ENCODE measurements at places on chromosomes 4 and X.

DNA sequence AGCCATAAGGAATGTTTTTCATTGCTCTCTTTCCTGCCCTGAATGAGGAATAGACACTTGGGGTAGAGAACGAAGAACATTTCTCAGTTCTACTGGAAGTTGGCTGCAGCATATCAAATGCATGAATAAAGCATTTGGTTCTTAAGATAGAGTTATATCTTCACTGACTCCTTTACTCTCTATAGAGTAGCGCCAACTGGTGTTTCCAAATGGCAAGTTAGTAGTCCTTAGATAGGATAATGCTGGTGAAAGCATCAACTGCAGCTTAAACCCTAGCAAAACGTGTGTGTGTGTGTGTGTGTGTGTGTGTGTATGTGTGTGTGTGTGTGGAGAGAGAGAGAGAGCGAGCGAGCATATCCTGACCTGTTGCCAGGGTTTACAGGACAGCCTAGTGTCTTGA lies 62.2 kb upstream of the FRMPD4 start:
- no peaks in the 10 kb centered on the region for H3K36me3 ChIP-seq
- no peak overlapping the region for H3K27ac ChIP-seq
- no peak for DNase-seq
- no peak overlapping the region for H3K4me3 ChIP-seq
- H3K27me3 ChIP-seq, result peaks cover 3% of the 10 kb centered on the region

GRCh38 chr4:111802191-111802590 lies 343.1 kb upstream of the FAM241A start:
- H3K4me1 ChIP-seq, result 0 out of 2 replicates have a peak, but pooled peaks cover 3% of the 10 kb centered on the region
- H3K27me3 ChIP-seq, result peaks cover 40% of the 10 kb centered on the region
- H3K36me3 ChIP-seq, result no peaks in the 10 kb centered on the region

GRCh38 chr4:129393976-129394375 lies 298.0 kb downstream of the C4orf33 start:
- DNase-seq, result no peak
- no peaks in the 10 kb centered on the region for H3K4me1 ChIP-seq
- H3K4me3 ChIP-seq, result no peak overlapping the region
- no peak overlapping the region for H3K27ac ChIP-seq

GRCh38 chr4:121973816-121974215 lies 22.0 kb upstream of the TRPC3 start:
- no peak for DNase-seq
- no peak overlapping the region for H3K27ac ChIP-seq
- no peaks in the 10 kb centered on the region for H3K36me3 ChIP-seq
- H3K4me1 ChIP-seq, result no peaks in the 10 kb centered on the region
- no peak overlapping the region for H3K4me3 ChIP-seq
- H3K27me3 ChIP-seq, result no peaks in the 10 kb centered on the region

DNA sequence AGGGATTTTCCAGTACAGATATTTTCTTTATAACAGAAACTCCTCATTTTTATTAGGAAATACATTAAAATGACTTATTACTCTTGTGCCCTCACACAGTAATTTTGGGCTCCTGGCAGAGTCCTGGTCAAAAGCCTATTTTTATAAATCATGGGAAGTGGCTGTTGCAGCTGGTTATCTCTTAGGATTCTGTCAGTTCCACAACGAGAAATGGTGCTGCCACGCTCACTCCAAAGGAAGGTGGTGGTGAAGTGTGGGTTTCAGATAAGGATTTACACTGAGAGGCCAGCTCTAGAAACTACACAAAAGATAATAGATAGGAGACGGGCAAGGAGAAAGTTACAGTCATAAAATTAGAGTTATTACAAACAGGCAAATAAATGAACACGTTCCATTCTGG lies 159.2 kb upstream of the FAM241A start:
- H3K4me1 ChIP-seq, result peaks cover 20% of the 10 kb centered on the region
- no peaks in the 10 kb centered on the region for H3K27me3 ChIP-seq
- no peak overlapping the region for H3K27ac ChIP-seq
- H3K4me3 ChIP-seq, result no peak overlapping the region
- DNase-seq, result no peak

DNA sequence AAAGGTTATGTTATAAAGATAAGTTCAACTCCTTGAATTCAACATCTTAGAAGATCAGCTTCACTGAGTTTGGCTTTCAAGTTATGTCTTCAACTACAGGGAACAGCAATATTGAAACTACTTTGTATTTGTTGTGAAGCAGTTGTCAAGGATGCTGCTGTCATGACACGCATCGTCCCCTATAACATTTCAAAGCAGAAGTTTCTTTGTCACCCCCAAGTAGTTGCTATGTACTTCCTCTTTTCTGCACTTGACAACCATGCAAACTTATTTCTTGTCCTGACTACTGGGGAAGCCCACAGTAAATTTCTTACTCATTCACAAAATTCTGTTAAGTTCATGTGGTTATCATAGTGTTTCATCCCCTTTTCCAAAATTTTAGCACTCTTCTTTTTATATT lies 14.3 kb downstream of the ANTXR2 start:
- H3K36me3 ChIP-seq, result no peaks in the 10 kb centered on the region
- DNase-seq, result no peak
- peaks cover 18% of the 10 kb centered on the region for H3K4me1 ChIP-seq
- H3K27me3 ChIP-seq, result no peaks in the 10 kb centered on the region

Measured in WTC11 (cell line).